Motor neuron (in vitro differentiated cells): ENCODE measurements at places on chromosomes 4 and X. TPM values are rescaled to one million over a fixed set of nuclear protein-coding genes. Genes with fewer than 3 reads are reported as not detected.

The RPL9 gene
- 1,765 and 1,839 TPM in 2 replicates for total RNA-seq

The HGFAC gene
- total RNA-seq: 0.38 TPM in 1 of 2 replicates, not detected in the other

The ZFP92 gene
- 0.04 and 0.05 TPM in 2 replicates for total RNA-seq

The SSX4B gene
- not detected in 2 replicates for total RNA-seq

The PQBP1 gene
- 93.7 and 102 TPM in 2 replicates for total RNA-seq

The NOP14 gene
- total RNA-seq: 15.8 and 16.2 TPM in 2 replicates
